ENCODE measurements at places on chromosomes 2 and 18. TPM values are rescaled to one million over a fixed set of nuclear protein-coding genes. Genes with fewer than 3 reads are reported as not detected.

The DTNB gene
- 30.1 TPM for total RNA-seq

The NCK2 gene
- 59.5 TPM for total RNA-seq

The SPTBN1 gene
- 281 TPM for total RNA-seq

DNA sequence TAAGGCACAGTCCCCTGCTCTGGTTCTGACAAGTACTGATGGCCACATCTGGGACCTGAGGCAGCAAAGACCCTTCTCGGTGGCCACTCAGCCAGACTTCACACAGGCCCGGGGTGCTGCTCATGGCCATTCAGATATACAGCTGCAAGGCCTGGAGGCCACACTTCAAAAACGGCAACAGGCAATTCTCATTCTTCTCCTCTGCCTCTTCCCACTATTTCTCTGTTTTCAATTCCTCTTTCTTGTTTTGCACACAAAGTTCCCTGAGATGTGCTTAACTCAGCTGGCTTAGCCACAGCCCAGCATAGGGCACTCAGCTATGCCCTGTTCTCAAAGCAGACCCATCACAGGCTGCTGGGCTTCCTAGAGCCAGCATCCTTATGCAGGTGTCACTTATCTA, 29.9 kb downstream of the PTPN18 start:
- H3K27me3 ChIP-seq, result no peaks in the 10 kb centered on the region
- no peak for DNase-seq
- H3K27ac ChIP-seq, result no peak overlapping the region
- no peaks in the 10 kb centered on the region for H3K36me3 ChIP-seq

- H3K36me3 ChIP-seq, result no peaks in the 10 kb centered on the region
- no peak for DNase-seq
- H3K27me3 ChIP-seq, result no peaks in the 10 kb centered on the region
- H3K4me1 ChIP-seq, result peaks cover 18% of the 10 kb centered on the region
Observed at GRCh38 chr18:23451491-23451890, 1.6 kb upstream of the RIOK3 start.

DNA sequence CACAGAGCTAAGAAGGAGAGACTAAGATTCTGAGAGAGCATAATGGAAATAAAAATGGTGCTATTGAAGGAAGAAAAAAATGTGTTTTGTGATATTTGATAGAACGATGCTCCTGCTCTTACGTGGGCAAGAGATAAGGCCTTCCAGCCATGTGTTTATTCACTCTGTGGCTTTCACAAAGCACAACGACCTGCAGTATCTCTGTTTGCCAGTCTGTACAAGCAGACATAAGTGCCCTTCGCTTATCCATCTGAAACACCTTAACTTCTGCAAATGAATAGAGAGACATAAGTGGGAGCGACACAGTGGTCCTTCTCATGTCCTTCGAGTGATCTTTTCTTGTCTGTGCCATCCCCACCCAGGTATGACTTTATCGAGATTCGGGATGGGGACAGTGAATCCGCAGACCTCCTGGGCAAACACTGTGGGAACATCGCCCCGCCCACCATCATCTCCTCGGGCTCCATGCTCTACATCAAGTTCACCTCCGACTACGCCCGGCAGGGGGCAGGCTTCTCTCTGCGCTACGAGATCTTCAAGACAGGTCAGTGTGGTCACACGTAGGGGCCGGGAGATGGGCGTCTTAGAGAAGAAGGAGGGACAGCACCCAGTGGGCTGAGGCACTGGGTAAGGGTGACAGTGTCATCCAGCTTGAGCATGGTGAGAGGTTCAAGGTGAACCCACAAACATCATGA, 33.7 kb downstream of the NRP2 start:
- no peaks in the 10 kb centered on the region for H3K36me3 ChIP-seq
- no peak overlapping the region for H3K4me3 ChIP-seq
- H3K27me3 ChIP-seq, result no peaks in the 10 kb centered on the region
- peaks cover 55% of the 10 kb centered on the region for H3K4me1 ChIP-seq
- no peak for DNase-seq
- peak overlapping the region; percentile 87 for H3K27ac ChIP-seq

GRCh38 chr2:9398881-9399780, 24.2 kb downstream of the ITGB1BP1 start:
- peaks cover 10% of the 10 kb centered on the region for H3K4me1 ChIP-seq
- H3K36me3 ChIP-seq, result peaks cover 11% of the 10 kb centered on the region
- no peaks in the 10 kb centered on the region for H3K27me3 ChIP-seq
- H3K27ac ChIP-seq, result peak overlapping the region; percentile 59
- H3K4me3 ChIP-seq, result no peak overlapping the region
